Epithelial cell of prostate (primary cell): ENCODE measurements at places on chromosomes 3 and 15.

DNA sequence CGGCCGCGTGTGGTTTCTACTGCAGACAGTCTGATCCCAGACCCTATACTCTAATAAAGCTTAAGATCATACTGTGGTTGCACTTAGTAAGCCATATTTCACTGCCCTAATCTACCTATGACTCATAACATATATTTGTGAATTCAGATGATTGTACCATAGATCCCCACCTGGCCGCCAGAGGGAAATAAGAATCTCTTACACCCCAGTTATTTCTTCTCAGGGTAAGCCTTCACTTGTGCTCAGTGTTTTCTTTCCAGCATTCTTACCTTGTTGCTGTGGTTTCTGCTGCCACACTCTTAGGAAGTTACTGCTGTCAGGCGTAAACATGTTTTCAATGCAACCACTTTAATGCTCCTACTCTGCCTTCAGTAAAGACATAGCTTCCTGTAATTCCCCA is 105.9 kb downstream of the B3GALNT1 start:
- DNase-seq = no peak

DNA sequence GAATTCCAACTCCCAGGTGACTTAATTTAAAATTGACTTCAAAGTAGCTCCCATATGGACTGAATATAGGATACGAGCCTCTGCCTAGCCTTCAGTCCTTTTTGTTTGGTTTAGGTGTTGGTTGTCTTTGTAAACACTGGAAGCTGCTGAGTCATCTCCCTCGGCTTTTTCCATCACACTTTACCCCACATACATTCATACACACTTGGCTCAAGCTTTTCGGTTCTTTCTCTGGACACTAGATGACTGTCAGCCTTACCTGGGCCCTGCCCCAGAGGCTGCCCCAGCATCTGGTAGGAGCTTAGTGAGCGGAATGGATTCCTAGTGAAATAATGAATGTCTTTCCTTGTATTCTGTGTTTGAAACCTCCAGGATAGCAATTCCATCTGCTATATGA is 201.5 kb upstream of the IL12A start:
- peak; percentile 83 for DNase-seq

- DNase-seq = no peak
Measured at GRCh38 chr3:140341817-140342403, 336.0 kb upstream of the TRIM42 start.

- DNase-seq = no peak
Measured at GRCh38 chr3:158522221-158523136, 48.5 kb upstream of the MLF1 start.

DNA sequence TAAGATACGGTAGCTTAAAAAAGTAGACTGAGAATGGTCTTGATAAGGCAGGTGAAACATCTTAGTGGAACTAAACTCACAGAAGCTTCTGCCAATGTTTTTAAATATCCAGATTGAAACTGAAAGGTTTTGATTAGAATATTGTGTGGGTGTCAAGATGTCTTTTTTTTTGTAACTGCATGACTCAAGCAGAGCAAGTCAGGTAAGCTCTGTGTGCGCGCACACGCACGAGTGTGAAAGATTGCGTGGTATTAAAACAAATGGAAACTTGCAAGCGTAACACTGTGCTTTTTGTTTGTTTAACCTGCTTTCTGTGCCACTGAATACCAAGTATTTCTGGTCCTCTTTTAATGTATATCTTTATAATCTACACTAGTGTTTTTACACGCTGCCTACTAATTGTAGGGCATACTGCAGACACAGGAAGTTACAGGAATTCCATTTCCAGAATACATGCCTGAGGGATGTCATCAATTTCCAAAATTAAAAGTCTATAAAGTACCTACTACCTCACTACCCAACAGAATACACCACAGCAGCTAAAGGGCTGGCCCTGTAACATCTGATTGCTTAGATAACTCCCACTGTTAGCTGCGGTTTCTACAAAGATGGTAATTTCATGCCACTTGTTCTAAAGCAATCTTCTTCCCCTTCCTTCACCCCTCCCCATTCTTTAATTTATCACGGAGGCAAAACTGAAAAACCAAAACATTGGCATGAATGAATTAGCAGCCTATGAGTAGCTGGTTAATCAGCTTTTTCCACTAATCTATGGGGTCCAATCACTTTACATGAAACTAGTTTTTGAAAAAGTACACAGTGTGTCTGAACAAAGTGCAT is 472.8 kb downstream of the SHQ1 start:
- no peak for DNase-seq

DNA sequence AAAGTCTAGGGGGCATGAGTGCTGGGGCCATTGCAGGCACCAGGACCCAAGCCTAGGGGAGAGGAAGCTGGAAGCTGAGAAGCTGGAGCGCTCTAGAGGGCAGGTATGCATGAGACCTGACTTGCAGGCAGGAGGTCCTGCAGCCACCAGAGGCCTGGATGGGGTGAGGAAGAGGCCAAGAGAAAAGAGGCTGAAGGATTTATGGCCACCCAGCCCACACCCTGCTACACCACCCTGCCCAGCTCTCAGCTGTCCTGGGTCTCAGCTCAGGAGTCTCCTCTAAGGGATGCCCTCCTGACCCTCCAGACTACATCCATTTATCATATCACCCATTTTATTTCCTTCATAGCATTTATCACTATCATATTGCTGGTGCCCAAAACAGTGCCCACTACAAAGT is 36.5 kb downstream of the RPN1 start:
- DNase-seq = no peak

DNA sequence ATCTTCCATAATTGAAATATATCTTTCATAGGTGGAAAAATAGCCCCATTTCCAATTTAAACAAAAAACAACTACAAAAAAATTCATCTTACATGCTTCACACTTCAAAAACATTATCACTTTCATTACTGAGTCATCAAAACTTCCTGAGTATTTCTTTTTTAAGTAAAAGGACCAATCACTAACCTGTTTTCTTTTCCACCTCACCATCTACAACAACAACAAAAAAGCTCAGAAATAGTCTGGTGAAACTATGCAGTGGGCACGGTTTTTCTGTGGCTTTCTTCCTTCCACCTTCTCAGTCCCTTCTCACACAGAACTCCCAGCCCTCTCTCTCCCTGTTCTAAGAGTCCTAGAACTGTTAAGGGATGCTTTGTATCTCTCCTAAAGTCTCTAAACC is 20.3 kb upstream of the TNIK start:
- DNase-seq = no peak

DNA sequence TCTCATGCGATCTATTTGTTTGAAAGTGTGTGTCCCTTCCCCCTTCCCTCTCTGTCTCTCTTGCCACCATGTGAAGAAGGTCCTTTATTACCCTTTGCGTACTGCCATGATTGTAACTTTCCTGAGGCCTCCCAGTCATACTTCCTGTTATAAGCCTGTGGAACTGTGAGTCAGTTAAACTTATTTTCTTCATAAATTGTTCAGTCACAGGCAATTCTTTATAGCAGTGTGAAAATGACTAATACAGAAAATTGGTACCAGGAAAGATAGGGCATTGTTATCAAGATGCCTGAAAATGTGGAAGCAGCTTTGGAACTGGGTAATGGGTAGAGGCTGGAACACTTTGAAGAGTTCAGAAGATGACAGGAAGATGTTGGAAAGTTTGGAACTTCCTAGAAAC is 743.7 kb upstream of the NECTIN3 start:
- no peak for DNase-seq

GRCh38 chr3:60979461-60980341 is 271.6 kb downstream of the FHIT start:
- no peak for DNase-seq

GRCh38 chr3:49799761-49800160 is at the start of gene CDHR4:
Gene CDHR4, minus strand, starts transcription at chr3:49799873. Its CDS starts 61 bp downstream, at chr3:49799812.
- DNase-seq = peak; percentile 49

GRCh38 chr3:3309887-3310286 is 130.4 kb upstream of the CRBN start:
- DNase-seq = no peak

GRCh38 chr3:172044833-172045585 is 5.6 kb downstream of the FNDC3B start:
- DNase-seq = no peak

DNA sequence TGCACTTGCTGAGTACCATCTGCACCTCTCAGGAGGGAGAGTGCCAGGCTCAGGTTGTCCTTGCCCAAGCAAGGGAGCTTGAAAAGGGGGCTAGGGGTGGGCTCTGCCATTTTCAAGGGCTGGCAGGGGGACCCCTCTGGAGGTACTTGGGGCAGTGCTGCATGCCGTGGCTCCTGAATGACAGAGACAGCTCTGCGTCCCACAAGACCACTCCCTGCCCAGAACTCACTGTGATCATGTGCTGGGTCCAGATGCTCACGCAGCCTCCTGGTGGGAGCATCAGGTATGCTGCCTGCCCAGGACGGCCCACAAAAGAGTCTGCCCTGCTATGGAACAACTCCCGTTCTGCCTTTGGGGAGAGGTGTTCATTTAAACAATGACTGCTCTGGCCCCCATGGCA is 165.2 kb downstream of the GOLGA6L4 start:
- no peak for DNase-seq

DNA sequence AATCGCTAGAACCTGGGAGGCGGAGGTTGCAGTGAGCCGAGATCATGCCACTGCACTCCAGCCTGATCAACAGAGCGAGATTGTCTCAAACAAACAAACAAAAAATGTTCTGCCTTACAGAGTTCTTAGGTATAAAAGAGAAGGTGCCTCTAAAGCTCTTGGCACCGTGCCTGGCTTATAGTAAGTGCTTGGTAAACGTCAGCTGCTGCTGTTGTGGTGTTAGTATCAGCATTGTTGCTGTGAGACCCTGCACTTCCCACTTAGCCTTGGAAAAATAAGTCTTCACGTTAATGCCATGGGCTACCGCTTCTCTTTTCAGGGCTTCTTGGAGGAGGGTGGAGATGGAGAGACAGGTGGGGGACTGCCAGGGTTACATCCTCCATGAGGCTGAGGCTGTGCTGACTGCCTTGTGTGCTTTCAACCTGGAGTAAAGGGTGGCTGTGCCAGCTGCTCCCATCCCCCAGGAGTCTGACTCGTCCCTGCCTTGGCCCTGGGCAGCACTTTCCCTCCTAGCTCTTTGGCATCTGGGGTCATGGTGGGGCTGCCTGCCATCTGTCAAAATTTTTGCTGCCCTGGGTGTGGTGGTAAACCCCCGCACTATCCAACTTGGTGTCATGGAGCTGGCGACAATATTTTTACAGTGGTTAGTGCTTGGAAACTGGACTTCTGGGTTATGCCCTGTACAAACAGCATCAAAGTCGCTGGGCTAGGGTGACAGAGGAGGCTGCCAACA is 17.8 kb downstream of the FLNB start:
- no peak for DNase-seq

DNA sequence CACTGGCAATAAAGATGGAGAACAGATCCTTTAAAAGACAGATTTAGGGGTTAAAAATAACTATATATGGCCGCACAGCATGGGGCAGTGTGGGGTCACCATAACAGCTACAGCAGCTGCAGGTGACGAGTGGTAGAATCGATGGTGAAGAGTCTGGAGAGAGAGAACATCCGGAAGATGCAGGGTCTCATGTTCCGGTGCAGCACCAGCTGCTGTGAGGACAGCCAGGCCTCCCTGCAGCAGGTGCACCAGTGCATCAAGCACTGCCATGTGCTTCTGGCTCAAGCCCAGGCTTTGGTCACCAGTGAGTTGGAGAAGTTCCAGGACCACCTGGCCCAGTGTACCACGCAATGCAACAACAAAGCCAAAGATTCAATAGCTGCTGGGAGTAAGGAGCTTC is 93.7 kb upstream of the IMPG2 start:
- DNase-seq = no peak

DNA sequence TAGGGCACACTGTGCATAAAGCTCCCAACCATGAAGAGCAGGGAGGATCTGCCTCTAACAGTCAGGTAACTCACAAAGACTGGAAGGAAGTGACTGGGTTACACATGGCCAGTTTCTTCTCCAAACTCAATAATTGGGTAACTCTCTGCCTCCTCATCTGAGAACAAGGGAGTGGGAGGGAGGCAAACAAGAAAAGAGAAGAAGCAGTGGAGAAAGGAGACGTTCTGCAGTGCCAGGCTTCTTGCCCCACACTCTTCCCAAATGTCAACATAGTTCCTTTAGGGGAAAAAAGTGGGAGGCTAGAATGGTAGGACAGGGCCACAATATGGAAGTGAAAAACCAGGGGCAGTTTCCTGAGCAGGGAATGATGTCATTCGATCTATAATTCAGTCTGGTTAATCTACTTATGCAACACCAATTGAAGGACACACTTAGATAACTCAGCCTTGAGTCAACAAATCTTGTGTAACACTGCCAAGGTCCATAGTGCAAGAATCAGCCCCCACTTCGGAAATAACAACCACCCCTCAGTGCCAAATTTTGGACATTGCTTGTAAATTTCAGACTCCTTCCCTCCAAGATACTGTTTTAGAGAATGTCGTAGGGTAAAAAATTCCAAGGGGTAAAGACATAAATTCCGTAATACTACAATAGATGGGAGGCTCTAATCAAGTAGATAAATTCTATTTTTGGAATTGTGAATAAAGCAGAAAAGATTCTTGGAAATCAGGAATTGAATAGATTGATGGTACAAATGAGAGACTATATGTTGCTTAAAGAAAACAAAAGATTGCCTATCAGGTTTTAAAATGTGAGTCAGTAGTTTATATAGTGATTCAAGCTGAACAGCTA is 143.0 kb downstream of the LPP start:
- no peak for DNase-seq

DNA sequence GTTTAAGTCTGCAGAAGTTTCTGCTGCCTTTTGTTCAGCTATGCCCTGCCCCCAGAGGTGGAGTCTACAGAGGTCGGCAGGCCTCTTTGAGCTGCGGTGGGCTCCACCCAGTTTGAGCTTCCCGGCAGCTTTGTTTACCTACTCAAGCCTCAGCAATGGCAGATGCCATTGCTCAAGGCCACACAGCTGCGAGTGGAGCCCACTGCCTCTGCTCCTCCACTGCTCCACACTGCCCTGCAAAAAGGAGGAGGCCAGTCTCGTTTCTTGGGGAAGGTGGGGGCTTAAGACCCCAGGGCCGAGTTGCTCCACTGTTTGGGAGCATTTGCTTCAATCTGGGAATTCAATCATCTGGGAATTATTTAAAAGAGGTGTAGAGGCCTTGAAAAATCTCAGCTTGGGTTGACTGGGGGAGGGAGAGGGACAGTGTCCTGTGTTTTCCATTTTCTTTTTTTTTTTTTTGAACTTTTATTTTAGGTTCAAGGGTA is 144.6 kb upstream of the MEF2A start:
- DNase-seq = no peak

DNA sequence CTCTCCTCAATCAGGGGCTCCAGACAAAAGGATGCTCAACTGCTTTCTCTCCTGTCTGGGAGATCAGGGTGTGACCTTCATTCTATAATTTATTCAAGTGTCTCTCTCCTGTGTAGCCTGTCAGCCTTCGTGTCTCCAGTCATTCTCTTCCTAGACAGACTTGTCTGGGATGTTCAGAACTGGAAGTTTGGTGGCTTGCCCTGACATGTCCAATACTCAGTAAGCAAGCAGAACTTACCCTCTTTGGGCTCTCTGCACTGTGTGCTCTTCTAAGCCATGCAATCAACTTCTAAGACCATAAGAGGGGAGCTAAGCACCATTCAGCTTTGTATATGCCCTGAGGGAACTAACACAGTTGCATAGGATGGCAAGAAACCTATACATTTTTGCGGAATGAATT is 14.1 kb downstream of the ACKR2 start:
- peak; percentile 97 for DNase-seq
